ENCODE measurements at places on chromosomes 2 and 18. TPM values are rescaled to one million over a fixed set of nuclear protein-coding genes. Genes with fewer than 3 reads are reported as not detected.

- no peak overlapping the region for H3K27ac ChIP-seq
- DNase-seq: no peak
- H3K4me1 ChIP-seq: no peaks in the 10 kb centered on the region
- no peak overlapping the region for H3K4me3 ChIP-seq
These were observed 14.9 kb downstream of the FBLN7 start for GRCh38 chr2:112153179-112153490.

- no peak overlapping the region for H3K4me3 ChIP-seq
- no peak for DNase-seq
- H3K27me3 ChIP-seq: no peaks in the 10 kb centered on the region
- H3K36me3 ChIP-seq: no peaks in the 10 kb centered on the region
These were observed 95.7 kb upstream of the RASGRP3 start for GRCh38 chr2:33380719-33381118.

DNA sequence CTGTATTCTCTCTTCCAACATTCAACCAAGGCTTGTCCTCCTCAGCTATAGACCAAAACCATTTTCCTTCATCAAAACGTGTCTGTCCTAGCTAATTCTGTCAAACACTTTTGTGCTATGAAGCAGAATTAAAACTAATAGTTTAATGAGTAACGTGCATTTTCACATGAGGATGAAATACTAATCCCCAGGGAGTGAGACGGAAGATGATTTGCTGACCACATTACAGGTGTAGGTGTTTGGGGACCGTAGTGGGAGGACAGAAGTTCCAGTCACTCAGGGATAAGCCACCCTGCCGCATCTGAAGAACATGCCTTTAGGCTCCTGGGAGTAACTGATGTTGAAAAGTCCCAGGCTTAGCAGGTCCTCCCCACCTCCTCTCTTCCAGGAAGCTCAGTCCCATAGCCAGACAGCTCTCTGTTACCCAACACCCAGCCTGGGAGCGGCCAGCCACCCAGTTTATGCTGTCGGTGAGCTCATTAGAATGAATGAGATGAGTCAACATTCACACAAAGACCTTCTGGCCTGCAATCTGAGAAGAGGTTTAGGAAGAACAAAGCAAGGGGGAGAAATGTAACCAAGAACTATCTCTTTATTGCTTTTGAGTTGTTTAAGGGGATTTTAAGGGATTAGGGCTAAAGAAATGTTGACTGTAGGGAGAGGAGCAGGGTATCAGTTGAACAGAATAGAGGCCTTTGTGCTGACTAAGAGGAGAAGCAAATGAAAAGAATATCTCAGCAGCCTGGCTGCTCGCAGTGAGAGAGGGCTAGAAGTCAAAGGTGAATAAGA, 122.5 kb downstream of the FOXI3 start:
- H3K36me3 ChIP-seq: no peaks in the 10 kb centered on the region
- H3K4me1 ChIP-seq: no peaks in the 10 kb centered on the region
- H3K27ac ChIP-seq: no peak overlapping the region
- no peaks in the 10 kb centered on the region for H3K27me3 ChIP-seq
- no peak for DNase-seq

GRCh38 chr2:205640716-205641115, 41.6 kb upstream of the NRP2 start:
- H3K27ac ChIP-seq: no peak overlapping the region
- H3K27me3 ChIP-seq: no peaks in the 10 kb centered on the region
- no peaks in the 10 kb centered on the region for H3K36me3 ChIP-seq
- H3K4me1 ChIP-seq: no peaks in the 10 kb centered on the region
- DNase-seq: no peak
- H3K4me3 ChIP-seq: no peak overlapping the region

GRCh38 chr18:79515944-79516351, 120.2 kb downstream of the NFATC1 start:
- no peak overlapping the region for H3K4me3 ChIP-seq
- no peaks in the 10 kb centered on the region for H3K27me3 ChIP-seq
- H3K36me3 ChIP-seq: peaks cover 29% of the 10 kb centered on the region

DNA sequence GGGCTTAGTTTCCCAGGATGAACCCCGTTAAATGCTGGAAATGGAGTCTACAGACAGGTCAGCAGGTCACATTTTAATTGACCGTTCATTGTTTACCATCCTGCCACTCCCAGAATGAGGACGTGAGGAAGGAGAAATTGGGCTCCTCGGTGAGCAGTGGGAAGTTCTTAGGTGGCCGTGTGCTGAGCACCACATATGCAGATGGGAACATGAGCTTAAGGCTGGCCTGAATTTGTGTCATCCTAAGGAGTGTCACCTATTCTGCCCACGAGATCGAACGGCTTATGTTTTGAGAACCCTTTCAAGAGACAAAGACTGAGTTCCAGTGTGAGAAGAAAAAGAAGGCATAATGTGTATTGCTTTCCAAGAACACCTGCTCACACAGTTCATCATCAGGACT, 234.4 kb upstream of the PXDN start:
- no peak for DNase-seq
- H3K36me3 ChIP-seq: peaks cover 5% of the 10 kb centered on the region
- H3K27me3 ChIP-seq: no peaks in the 10 kb centered on the region
- H3K4me1 ChIP-seq: peaks cover 18% of the 10 kb centered on the region
- no peak overlapping the region for H3K27ac ChIP-seq
- no peak overlapping the region for H3K4me3 ChIP-seq

DNA sequence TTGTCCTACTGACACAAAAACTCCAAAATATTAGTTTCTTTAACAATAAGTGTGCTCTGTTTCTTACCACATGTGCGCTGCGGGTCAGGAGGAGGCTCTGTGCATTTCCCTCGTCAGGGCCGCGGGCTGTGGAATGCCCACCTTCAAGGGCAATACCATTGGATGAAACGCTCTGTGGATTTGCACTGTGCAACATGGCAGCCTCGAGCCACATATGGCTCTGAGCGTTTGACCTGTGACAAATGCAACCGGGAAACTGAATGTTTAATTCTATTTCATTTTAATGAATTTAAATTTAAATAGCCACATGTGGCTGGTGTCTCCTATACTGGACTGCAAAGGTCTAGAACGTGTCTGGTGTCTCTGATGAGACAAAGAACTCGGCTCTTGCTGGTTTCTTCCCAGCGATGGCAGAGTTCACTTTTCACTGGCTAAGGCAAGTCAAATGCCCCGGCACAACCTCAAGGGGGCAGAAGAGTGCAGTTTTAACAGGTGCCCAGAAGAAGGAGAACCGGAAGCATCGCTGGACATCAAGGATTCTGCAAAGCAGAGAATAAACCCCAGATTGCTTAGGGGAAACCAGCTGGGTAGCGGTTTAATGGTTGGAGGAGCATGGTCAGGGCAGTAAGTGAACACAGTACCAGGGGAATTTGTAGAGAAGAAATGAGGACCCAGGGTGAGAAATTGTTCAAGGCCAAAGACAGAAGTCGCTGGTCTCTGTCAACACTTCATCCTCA, 37.0 kb upstream of the TMEM18 start:
- H3K36me3 ChIP-seq: no peaks in the 10 kb centered on the region
- no peaks in the 10 kb centered on the region for H3K27me3 ChIP-seq
- DNase-seq: peak; percentile 76
- H3K27ac ChIP-seq: no peak overlapping the region
- no peak overlapping the region for H3K4me3 ChIP-seq

DNA sequence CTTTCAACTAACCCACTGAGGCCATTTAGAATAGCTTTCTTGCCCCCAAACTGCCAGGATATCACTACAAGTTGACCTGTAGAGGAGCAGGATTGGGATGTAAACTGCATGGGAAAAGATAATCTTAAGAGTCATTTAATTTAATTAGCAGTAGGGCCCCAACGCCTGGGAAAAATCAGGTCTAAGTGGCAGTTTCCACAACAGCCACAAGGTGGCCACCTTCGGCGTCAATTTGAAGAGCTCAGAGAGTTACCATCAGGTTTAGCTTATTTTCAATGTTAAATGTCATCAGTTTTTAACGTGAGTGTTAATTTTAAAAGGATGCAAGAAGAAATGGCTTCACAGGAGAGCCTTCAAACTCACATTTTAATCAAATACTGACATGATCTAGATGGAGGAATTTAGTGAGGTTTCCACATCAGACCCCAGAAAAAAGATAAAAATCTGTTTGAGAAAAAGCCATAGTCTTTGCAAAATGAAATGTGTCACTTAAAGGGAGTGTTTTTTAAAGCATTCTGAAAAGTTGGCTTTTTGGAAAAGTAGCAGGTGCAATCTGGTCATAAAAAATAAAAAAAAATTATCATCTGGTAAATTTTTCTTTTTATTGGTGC, 77.3 kb upstream of the UPP2 start:
- peak; percentile 41 for DNase-seq
- H3K4me3 ChIP-seq: no peak overlapping the region
- no peaks in the 10 kb centered on the region for H3K36me3 ChIP-seq
- H3K27me3 ChIP-seq: no peaks in the 10 kb centered on the region
- H3K4me1 ChIP-seq: no peaks in the 10 kb centered on the region
- no peak overlapping the region for H3K27ac ChIP-seq

DNA sequence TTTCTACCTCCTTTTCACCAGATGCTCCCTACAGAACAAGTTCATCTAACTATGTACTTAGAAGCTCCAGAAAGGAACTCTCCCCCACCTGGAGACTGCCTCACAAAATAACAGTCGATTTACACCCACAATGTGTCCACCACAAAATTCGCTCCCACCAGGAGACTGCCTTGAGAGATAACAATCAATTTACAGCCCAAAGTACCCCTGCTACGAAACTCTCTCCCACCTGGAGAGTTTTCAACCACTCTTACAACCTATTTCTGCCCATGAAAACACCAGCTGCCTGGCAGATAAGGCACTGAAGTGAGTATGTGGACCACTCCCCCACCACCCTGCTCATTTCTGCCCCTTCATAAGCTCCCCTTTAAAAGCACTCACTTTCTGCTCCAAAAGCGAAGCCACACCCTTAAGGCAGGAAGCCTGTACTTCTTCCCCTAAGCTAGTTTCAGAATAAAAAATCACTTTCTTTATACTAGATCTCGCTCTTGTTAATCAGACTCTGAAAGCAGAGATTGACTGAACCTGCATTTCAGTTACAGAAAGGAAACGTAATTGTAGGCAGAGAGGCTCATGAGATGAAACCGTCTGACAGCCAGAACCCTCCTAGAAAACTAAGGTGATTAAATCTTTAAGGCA, 94.4 kb upstream of the RBBP8 start:
- no peak overlapping the region for H3K4me3 ChIP-seq
- H3K4me1 ChIP-seq: no peaks in the 10 kb centered on the region
- DNase-seq: no peak

DNA sequence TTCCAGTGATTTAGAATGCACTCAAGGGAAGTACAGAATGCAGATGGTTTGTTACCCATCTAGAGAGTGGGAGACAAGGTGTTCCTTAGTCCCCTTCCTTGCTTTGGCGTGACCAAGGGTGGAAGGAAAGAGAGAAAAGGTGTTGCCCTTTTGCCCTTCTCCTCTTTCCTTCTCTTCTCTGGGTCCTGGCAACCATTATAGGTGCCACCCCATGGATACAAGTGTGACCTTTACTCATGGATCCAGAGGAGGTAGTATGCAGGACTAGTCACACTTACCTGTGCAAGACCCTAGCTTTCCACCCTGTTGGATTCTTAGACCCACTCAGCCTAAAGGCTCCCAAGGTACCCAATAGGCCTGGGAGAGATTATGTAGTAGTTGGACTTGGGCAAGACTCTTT, 11.6 kb upstream of the RBFA start:
- H3K4me3 ChIP-seq: no peak overlapping the region
- H3K36me3 ChIP-seq: no peaks in the 10 kb centered on the region
- H3K27me3 ChIP-seq: no peaks in the 10 kb centered on the region
- no peak overlapping the region for H3K27ac ChIP-seq
- no peaks in the 10 kb centered on the region for H3K4me1 ChIP-seq

- H3K4me1 ChIP-seq: no peaks in the 10 kb centered on the region
- H3K27me3 ChIP-seq: no peaks in the 10 kb centered on the region
- H3K27ac ChIP-seq: no peak overlapping the region
- H3K36me3 ChIP-seq: peaks cover 36% of the 10 kb centered on the region
- no peak overlapping the region for H3K4me3 ChIP-seq
These were observed 29.9 kb downstream of the ST3GAL5 start for GRCh38 chr2:85858841-85859240.

- H3K4me3 ChIP-seq: no peak overlapping the region
- no peak for DNase-seq
- H3K36me3 ChIP-seq: peaks cover 9% of the 10 kb centered on the region
- no peaks in the 10 kb centered on the region for H3K27me3 ChIP-seq
- no peaks in the 10 kb centered on the region for H3K4me1 ChIP-seq
These were observed 10.2 kb downstream of the RALB start for GRCh38 chr2:120262761-120263428.

DNA sequence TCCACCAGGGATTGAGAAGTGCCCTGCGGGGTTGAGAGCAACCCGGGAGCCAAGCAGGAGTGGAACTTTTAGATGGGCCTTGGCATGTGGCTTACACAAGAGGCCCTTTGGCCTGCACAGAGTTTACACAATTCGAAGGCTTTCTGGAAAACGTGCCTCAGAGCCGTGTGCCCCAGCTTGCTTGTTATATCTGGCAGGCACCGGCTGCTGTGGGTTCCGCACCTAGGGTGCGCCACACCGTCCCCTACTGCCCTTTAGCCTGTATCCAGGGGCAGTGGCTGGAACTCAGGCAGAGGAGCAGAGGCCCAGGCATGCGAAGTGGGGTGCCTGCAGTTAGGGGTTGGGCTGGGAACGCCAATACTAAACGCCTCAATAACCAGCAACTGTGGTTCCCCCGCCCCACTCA, 32.9 kb upstream of the EDAR start:
- H3K4me3 ChIP-seq: no peak overlapping the region
- DNase-seq: no peak
- no peak overlapping the region for H3K27ac ChIP-seq
- no peaks in the 10 kb centered on the region for H3K36me3 ChIP-seq

DNA sequence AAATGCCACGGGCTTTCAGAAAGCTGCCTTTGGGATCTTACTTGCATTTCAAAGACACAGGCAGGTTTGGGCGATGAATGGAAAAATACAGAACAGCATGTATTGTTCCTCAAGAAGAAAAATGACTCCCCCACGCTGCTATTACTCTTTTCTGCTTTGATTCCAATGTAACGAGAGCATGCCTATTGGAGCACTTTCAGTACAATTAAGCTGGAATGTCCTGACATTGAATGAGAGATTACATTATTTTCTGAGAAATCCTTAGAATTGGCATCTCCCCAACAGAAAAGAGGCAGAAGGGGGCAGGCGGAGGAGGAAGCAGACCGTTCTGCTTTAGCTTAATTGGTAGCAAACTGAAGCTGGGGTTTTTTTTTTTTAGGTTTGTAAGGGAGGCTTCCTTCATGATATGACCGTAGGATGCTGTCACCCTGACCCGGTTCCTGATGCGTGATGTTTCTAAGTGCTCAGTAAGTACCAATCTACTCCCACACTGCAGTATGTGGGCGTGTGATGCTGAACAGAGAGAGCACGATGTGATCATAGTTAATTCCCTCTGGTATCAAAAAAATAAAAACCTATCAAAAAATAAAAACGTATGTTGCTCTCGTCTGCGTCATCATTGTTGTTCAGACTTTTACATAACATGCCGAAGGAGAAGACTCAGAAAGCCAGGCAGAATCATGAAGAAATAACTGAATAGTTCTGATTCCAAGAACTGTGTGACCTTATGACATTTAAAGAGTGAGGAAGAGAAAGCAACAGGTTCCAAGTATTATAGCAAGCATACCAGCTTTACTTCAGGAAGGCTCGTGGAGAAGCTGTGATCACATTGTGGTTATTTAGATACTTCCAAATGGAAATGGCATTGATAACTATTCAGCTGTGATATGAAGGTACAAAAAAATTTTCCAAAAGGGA, 40.5 kb downstream of the LONRF2 start:
- peaks cover 14% of the 10 kb centered on the region for H3K36me3 ChIP-seq
- no peaks in the 10 kb centered on the region for H3K27me3 ChIP-seq
- no peak overlapping the region for H3K27ac ChIP-seq
- H3K4me1 ChIP-seq: no peaks in the 10 kb centered on the region
- DNase-seq: no peak

Gene IFIH1
- 6.1 TPM for polyA plus RNA-seq

Gene STARD6
- 0.44 TPM for polyA plus RNA-seq

Gene EVX2
- 1.1 TPM for polyA plus RNA-seq

Gene SERPINB10
- polyA plus RNA-seq: not detected

Gene DLGAP1
- 28.7 TPM for polyA plus RNA-seq

Gene SERPINB3
- not detected for polyA plus RNA-seq

Gene ERCC3
- polyA plus RNA-seq: 63.7 TPM

Gene CD207
- not detected for polyA plus RNA-seq

All from spinal cord (tissue), 10 donors.